ENCODE measurements at places on chromosomes 2 and 18.

GRCh38 chr2:235642446-235643098, 148.7 kb downstream of the AGAP1 start:
- DNase-seq, result no peak

- no peak for DNase-seq
These were observed 305.5 kb downstream of the PTPRM start for GRCh38 chr18:7872569-7872968.

- no peak for DNase-seq
These were observed 1548.8 kb upstream of the LRRTM1 start for GRCh38 chr2:81853341-81853740.

GRCh38 chr18:23316988-23317387, 136.1 kb upstream of the RIOK3 start:
- no peak for DNase-seq

DNA sequence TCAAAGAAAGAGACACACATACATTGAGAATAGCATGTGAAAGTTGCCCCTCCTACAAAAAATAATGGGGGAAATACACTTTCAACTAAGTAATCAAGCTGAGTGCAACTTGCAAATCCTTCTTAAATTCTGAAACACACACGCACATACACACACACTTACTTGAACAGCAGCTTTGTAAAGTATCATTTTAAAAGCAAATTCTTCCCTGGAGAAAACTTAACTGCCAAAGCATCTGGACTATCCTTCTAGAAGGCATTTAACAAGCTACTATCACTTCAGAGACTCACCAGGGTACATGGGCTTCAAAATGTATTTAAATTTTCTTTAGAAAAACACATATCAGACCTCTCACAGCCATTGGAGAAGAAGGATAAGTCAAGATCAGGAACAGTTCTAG, 15.3 kb downstream of the GAREM1 start:
- no peak for DNase-seq

GRCh38 chr2:197875763-197876162, 71.4 kb downstream of the PLCL1 start:
- no peak for DNase-seq

DNA sequence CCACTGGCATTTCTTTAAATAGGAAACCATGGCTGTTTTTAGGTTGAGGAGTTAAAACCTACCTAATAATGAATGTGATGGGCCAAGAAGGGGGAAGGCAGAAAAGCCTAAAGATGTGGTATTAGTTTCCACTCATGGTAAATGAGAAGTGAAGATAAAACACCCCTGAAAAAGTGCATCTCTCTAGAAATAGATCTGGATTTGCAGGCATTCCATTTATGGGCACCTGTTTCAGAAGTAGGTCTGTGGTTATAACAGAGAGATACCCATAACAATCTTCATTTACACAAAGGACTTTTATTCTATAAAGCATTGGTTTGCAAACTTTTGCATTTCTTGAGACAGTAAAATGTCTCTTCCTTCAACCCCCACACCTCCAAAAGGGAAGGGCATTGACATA, 62.1 kb downstream of the PRKCE start:
- no peak for DNase-seq

DNA sequence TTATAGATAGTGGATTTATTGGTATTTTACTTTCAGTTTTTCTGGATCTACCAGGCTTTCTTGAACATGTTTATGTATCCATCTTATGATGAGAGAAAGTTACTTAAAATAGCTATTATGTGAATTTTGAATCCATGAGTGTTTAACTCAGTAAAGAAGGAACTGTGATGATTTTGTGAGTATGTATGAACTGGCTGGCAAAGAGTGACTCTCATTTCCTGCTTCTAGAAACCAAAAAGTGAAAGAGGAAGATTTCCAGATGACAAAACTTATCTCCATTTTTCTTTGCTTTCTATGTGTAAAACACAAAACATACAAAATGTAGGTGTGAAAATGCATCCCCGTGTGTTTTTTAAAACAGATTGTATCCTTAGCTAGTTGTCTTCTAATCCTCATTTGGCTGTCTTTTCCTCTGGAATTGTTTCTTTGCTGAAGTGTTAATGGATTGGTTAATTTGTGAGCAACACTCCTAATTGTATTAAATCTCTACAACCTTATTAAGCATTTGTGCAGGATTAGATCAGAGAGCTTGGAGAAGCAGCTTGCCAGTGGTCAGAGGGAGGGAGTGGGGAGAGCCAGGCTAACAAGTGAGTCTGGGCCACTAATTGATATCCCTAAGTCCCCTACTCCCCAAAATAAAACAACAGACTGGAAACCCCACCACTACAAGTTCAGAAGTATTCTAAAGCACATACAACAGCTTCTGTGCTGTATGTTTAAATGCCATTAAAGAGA, 23.9 kb downstream of the PTPRM start:
- no peak for DNase-seq

- DNase-seq, result no peak
These were observed 11.4 kb upstream of the ARHGAP25 start for GRCh38 chr2:68723181-68723580.
